ENCODE measurements at places on chromosomes 12 and 14.

DNA sequence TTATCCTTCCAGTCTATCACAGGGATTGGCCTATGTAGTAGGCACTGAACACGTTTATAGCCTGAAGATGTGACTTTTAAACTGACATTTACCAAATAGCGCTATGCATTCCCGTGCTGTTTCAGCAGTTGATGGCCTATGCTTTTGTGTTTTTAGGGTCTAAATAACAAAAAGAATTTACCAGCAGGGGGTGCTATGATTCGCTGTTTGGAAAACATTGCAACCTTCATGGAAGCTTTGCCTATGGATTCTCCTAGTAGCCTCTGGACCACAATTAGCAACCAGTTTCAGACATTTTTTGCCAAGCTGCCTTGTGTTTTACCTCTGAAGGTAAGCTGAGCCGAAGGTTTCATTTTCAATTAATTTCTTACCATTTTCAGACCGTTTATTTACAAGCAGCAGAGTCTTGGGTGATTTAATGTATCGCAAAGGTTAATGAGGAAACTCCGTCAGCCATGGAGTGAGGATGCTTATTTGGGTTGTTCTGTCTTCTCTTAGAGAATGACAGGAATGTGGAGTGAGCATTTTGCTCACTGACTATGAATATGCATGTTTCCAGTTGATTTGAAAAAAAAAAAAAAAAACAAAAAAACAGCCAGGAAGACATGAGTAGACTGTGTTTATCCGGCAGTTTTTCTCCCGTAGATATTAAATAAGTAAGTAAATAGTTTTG lies 133.1 kb downstream of the PRIMA1 start:
- H3K4me1 ChIP-seq: no peaks in the 10 kb centered on the region
- no peaks in the 10 kb centered on the region for H3K36me3 ChIP-seq
- no peak overlapping the region for H3K4me3 ChIP-seq
- peak; percentile 90 for DNase-seq

DNA sequence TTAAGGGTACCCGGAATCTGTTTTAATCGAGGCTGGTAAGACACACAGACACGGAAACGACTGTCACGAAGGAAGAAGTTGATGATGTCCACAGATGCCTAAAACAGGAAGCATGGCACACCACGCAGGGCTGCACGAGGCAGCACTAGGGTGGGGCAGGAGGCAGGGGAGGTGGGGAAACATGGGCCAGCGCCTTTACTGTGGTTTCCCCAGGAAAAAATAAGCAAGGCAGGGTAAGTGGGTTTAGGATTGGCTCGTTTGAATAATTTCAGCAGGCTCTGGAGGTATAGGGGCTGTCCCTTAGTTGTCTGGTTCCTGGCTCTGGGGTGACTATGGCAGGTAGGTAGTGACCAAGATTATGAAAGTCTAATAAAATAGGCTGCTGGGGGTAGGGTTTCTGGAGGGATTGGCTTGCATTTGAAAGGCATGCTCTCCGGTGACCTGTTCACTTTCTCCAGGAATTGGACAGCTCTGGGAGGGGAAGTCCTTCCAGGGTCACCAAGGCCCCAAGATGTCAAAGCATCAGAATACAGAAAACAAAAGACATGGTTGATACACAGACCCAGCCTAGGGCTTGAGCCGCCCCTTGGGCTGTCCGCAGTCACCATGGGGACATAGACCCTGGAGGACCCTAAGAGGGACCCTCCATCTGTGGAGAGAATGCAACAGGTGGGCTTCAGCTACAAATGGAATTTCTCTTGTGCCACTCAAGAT lies 35.3 kb downstream of the MAP1LC3B2 start:
- no peaks in the 10 kb centered on the region for H3K27me3 ChIP-seq
- peaks cover 30% of the 10 kb centered on the region for H3K4me1 ChIP-seq
- H3K27ac ChIP-seq: no peak overlapping the region
- H3K4me3 ChIP-seq: no peak overlapping the region
- DNase-seq: no peak

GRCh38 chr12:50297996-50298395 lies 14.7 kb upstream of the LIMA1 start:
- DNase-seq: peak; percentile 35
- H3K4me3 ChIP-seq: no peak overlapping the region
- H3K4me1 ChIP-seq: no peaks in the 10 kb centered on the region

DNA sequence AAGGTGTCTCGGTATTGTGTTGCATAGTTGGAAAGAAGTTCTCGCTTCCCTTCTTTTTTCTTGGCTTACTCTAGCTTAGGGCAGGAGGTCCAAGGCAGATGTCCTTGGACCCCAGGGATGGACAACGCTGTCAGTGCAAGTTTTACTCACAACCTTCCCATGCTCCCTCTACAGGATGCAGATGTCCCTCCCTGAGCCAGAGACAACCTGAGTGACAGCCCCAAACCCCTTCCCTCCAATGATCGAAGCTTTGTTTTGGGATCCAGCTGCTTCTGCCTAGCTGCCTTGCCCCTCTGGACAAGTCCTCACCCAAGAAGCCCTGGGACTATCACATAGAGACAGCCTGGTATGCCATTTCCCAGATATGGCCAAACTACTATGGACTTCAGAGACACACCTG lies 112.0 kb upstream of the RAP1B start:
- no peaks in the 10 kb centered on the region for H3K4me1 ChIP-seq
- H3K36me3 ChIP-seq: no peaks in the 10 kb centered on the region
- no peak for DNase-seq
- no peak overlapping the region for H3K27ac ChIP-seq

Measured in hepatocyte (in vitro differentiated cells).